Spleen (tissue), 13 donors: ENCODE measurements at places on chromosomes 12 and 14. TPM values are rescaled to one million over a fixed set of nuclear protein-coding genes. Genes with fewer than 3 reads are reported as not detected.

The POTEM gene
- not detected for polyA plus RNA-seq

The TAS2R10 gene
- polyA plus RNA-seq = 0.15 TPM

DNA sequence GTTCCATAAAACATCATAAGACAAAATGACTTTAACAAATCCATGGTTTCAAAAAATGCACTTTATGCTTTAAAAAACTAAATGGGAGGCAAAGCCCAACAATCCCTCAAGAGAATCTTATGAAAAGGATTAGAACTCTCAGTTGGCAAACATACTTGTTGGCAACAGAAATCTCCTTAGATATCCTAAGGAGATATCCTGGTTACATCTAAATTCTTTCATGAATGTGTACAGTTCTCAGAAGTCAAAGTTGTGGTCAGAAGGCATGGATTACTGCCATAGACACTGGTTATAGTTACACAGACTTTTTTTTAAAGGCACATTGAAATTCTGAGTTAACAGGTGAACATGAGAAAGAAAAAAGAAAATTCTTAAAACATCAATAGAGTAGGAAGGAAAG lies 17.5 kb upstream of the ISM2 start:
- H3K36me3 ChIP-seq = peaks cover 6% of the 10 kb centered on the region
- no peaks in the 10 kb centered on the region for H3K4me1 ChIP-seq
- DNase-seq = no peak
- H3K27ac ChIP-seq = no peak overlapping the region

- H3K27ac ChIP-seq = no peak overlapping the region
- no peaks in the 10 kb centered on the region for H3K27me3 ChIP-seq
- no peak for DNase-seq
- no peak overlapping the region for H3K4me3 ChIP-seq
These were observed 59.5 kb downstream of the SCARB1 start for GRCh38 chr12:124804011-124804621.

GRCh38 chr14:23513818-23514643 lies 37.5 kb downstream of the ZFHX2 start:
- H3K27ac ChIP-seq = no peak overlapping the region
- no peaks in the 10 kb centered on the region for H3K27me3 ChIP-seq
- no peaks in the 10 kb centered on the region for H3K4me1 ChIP-seq
- H3K4me3 ChIP-seq = no peak overlapping the region
- no peak for DNase-seq

DNA sequence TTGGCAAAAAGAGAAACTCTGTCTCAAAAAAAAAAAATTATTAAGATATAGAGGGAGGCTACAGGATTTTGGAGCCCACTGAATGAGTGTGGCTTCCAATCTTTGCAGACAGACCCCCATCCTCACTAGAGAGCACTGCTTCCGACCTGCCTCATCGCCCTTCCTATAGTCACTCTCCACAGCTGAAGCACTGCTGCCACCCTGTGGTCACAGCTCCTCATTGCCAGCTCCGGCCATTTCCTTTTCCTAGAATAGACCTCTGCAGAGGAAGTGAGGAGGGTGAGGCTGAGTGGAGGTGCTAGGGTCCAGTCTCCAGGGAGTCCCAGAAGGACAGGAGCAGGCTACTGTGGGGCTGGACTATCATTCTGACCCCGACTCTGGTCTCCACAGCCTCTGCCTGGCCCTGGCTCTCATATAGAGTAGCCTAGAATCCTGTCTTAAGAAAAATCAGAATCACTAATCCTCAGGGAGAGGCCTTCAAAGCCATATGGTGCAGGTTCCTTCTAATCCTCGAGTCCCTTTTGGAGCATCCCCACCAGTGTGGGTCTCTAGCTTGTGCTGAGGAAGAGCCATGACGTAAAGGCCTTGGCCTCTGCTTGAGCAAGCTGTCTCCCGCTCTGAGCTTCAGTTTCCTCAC lies 1.4 kb upstream of the NPFF start:
- H3K27me3 ChIP-seq = no peaks in the 10 kb centered on the region
- H3K4me3 ChIP-seq = no peak overlapping the region
- H3K36me3 ChIP-seq = no peaks in the 10 kb centered on the region
- H3K27ac ChIP-seq = peak overlapping the region; percentile 74
- peaks cover 6% of the 10 kb centered on the region for H3K4me1 ChIP-seq
- DNase-seq = peak; percentile 94

DNA sequence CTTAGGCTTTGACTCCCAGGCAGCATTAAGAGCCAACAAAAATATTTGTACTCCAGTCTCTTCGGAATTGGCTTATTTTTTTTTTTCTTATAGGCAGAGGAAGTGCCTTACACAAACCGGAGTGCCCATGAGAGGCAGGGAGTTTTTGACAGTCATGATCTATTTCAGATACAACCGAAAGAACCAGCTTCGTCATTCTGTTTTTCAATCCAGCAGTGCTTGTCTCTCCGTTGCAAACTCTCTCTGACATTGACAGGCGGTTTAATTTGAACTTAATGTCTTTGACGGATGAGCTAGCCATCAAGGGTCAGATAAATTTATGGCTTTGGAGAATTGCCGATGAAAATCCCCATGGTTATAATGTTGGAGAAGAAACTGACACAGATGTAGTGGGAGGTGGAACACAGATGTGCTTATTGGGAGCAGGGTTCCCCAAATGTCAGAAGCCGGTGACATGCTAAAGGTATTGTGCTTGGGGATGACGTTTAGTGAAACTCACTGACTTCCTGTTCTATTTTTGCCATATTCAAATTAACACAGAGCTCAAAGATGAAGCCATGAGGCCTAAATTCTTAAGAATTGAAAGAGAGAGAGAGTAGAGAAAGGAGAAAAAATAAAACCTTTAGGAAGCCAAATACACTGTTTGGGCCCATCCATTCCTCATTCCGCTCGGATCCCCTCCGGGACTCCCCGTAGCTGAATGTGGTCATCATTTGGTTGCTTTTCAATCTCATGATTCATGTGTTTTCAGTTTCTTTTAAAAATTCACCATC lies 59.7 kb downstream of the PLXNC1 start:
- peaks cover 61% of the 10 kb centered on the region for H3K4me1 ChIP-seq
- no peaks in the 10 kb centered on the region for H3K36me3 ChIP-seq
- no peak for DNase-seq
- peak overlapping the region; percentile 67 for H3K27ac ChIP-seq
